ENCODE measurements at places on chromosomes 13 and 19. TPM values are rescaled to one million over a fixed set of nuclear protein-coding genes. Genes with fewer than 3 reads are reported as not detected.

GRCh38 chr13:110665491-110666254, 40.2 kb downstream of the CARS2 start:
- DNase-seq: no peak

Gene PCDH9
- 293 TPM for total RNA-seq

DNA sequence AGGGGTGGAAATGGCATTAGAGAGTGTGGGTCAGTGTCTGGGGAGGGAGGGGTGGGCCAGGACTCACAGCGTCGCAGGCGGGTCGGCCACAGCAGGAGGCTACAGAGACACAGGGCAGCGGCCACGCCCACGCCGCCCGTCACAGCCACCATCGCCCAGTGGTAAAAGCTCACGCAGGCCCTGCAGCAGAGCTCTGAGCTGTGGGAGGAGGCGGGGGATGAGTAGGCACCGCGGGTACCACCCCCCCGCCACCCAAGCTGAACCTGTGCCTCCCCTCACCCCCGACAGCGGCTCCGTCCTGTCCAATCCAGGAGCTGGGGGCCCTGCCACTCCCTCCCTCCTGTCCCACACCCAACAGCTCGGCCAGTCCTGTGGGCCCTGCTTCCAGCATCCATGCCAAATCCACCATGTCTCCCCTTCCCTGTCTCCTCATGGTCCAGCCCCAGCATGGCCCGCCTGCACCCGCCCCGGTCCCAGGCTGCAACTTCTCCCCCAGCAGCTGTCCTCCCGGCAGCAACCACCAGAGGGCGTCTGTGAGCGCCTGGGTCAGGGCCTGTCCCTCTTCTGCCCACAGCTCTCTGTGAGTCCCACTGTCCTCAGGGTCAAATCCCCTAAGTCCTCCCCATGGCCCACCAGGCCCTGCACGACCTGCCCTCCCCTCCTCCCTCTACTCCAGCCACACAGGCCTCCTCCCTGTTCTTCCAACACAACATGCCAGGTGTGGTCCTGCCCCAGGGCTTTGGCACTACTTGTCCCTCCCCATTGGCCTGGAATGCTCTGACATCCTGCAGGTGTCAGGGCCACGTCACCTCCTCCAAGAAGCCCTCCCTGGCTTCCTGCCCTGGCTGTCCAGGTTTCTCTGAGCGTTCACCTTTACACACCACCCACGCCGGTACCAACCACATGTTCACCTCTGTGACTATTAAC, 6.0 kb downstream of the TEKTIP1 start:
- peak; percentile 91 for DNase-seq

Gene DACT3
- total RNA-seq: 86.5 TPM

DNA sequence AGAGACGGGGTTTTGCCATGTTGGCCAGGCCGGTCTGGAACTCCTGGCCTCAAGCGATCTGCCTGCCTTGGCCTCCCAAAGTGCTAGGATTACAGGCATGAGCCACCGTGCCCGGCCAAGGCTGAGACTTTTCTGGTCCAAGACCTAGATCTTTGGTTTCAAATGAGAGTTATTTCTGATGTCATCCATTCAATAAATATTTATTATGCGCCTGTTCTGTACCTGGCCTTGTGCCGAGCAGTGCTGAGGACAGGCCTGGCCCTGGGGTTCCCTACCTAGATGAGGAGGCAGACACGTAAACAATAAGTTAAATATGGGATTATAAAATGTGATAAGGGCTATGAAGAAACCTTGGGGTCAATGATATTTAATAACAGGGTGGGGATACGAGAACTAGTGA, 4.5 kb downstream of the RELB start:
- DNase-seq: no peak

- DNase-seq: no peak
Observed at GRCh38 chr19:32537580-32537979, 43.4 kb upstream of the PDCD5 start.

Gene CYP4F8
- not detected for total RNA-seq

DNA sequence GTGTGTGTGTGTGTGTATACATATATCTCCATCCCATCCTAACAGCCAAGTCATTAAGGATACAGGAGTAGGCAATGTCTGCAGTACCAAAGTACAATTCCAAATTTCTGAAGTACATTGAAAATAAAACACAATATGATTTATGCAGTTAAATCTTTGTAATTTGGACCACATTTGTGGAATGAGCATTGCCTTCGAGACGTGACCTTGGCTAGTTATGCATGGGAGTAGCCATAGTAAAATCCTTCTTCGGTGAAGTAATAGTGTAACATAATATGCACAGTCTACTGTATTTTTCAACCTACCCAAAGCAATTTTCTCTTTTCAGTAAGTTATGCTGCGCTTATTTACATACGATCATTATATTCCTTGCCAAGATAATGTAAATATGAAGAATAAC, 665.7 kb upstream of the GPC6 start:
- DNase-seq: no peak

GRCh38 chr13:52921194-52921593, 72.8 kb upstream of the PCDH8 start:
- DNase-seq: no peak

GRCh38 chr19:43584484-43584883, 8.9 kb downstream of the PINLYP start:
- no peak for DNase-seq

DNA sequence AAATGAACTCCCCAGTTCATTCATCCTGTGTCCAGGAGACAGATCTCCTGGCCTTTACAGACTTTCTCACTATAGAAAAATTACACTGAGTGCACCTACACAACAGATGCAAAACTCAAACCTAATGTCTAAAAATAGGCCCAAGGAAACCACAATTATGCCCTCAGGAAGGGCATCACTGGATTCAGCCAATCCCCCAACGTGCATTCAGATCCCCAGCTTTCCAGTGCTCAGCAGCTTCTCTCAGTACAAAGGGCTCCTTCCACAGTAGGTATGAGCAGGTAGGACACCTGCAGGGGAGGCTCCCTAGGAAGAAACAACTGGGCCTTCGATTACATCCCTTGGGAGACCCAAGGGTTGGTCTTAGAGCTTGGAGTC, 2.1 kb downstream of the ZNF709 start:
- DNase-seq: no peak

Gene CDX2
- total RNA-seq: not detected

Gene RGL3
- 14.4 TPM for total RNA-seq

DNA sequence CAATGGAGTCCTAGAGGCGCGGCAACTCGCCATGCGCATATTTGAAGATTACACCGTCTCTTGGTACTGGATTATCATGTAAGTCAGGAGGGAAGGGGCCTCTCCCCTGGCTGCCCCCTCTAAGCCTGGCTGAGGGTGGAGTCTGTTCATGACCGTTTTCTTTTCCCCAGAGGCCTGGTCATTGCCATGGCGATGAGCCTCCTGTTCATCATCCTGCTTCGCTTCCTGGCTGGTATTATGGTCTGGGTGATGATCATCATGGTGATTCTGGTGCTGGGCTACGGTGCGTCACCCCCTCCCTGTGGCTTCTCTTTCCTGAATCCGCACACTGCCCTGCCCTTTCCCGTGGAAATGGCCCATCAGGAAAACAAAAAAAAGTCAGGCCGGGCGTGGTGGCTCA, 6.5 kb downstream of the SLC44A2 start:
- DNase-seq: no peak
